Tongue (tissue), 3 donors: ENCODE measurements at places on chromosomes 13 and 19. TPM values are rescaled to one million over a fixed set of nuclear protein-coding genes. Genes with fewer than 3 reads are reported as not detected.

The ZNF66 gene
- total RNA-seq: 8.4 TPM

The RFPL4A gene
- total RNA-seq: 2.5 TPM

The CACNG6 gene
- total RNA-seq: 22.2 TPM

The LIM2 gene
- not detected for total RNA-seq

The ZNF763 gene
- total RNA-seq: 4.4 TPM
